ENCODE measurements at places on chromosomes 2 and 18.
A peak's percentile ranks its signal among the peaks of the same experiment; 100 is the strongest.

DNA sequence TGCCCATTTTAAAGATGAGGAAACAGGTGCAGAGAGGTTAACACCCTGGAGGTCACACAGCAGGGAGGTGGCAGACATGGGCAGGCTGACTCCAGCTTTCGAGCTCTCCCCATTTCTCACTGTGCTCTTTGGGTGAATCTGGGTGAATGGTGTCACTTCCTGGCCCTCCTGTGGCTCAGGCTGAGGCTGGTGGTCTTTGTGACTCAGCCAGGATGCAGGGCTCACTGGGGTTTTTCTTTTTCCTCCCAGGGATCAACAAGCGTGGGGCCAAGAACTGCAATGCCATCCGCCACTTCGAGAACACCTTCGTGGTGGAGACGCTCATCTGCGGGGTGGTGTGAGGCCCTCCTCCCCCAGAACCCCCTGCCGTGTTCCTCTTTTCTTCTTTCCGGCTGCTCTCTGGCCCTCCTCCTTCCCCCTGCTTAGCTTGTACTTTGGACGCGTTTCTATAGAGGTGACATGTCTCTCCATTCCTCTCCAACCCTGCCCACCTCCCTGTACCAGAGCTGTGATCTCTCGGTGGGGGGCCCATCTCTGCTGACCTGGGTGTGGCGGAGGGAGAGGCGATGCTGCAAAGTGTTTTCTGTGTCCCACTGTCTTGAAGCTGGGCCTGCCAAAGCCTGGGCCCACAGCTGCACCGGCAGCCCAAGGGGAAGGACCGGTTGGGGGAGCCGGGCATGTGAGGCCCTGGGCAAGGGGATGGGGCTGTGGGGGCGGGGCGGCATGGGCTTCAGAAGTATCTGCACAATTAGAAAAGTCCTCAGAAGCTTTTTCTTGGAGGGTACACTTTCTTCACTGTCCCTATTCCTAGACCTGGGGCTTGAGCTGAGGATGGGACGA is 13.2 kb downstream of the ITM2C start:
- no peak for DNase-seq

DNA sequence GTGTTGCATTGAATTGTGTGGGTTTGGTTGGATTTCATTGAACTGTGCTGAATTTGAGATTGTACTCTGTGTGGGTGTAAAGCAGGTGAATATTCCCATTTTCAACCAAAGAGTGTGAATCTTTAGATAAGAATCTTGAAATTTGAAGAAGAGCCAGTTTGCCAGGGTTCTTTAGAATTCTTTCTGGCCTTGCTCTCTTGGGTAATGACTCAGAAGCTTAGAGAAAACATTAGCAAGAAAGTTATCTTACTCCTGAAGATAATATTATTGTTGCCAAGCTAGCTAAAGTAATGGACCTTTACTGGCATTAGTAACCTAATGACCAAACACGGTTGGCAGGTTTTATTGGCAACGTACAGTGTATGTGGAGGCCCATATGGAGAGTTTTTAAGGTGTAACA is 46.4 kb upstream of the SIX3 start:
- no peak for DNase-seq

DNA sequence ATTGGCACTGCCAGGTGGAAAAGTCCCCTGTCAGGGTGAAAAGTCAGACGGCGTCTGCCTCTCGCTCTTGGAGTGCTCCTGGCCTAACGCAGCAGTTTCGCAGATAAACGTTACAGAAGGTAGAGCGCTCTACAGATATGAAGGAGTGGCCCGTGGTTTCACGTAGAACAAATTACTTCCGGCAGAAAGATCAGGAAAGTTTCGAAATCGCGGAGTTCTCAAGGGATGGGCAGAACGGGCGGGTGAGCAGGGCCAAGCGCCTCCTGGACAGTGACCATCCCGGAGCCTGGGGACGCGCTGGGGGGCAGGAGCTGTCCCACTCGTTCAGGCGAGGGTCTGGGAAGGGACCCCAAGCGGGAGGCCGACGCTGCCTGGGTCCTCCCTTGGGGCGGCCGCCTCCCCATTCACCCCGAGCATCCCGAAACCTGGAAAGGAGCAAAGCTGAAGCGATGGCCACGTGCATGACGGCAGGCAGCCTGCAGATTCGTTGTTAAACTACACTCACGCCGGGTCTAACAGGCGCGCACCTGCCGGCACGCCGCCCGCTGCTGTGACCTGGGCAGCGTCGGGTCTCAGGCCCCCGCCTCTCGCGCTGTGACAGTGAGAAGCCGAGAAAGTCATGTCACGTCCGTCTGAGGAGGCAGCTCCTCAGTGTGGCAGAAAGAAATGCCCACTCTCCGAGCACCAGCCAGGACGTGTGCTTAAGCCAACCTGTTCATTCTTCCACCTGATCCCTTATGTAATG is 122.9 kb upstream of the SALL3 start:
- no peak for DNase-seq

- DNase-seq, result peak; percentile 81
Measured at GRCh38 chr2:169452080-169452479, 27.2 kb upstream of the BBS5 start.

GRCh38 chr2:127347734-127348392 is 39.9 kb downstream of the MAP3K2 start:
- no peak for DNase-seq
